Left ventricle myocardium superior (tissue), 1 donor: ENCODE measurements at places on chromosomes 7 and 10. TPM values are rescaled to one million over a fixed set of nuclear protein-coding genes. Genes with fewer than 3 reads are reported as not detected.

CAMK2B gene
- total RNA-seq: 98.4 TPM

- DNase-seq: no peak
Measured at GRCh38 chr10:110803830-110804338, 67.8 kb upstream of the PDCD4 start.

OR13A1 gene
- total RNA-seq: not detected

HNRNPA2B1 gene
- total RNA-seq: 430 TPM
